ENCODE measurements at places on chromosomes 6 and 20.

DNA sequence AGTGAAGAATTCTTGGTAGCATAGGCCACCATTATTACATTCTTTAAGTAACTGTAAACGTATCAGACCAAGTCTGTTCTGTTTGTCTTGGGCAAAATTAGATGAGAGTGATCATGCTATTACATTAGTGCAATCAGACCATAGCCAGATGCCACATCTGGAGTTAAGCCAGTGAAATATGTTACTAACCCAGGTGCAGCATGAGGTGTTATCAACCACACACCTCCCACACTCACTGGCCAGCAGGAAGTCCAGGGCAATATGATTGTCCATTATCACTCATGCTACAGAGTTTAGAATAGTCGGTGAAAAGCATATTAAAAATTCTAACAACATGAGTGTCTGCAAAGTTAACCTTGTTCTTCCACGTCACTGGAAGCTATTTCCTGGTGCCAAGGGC is 174.7 kb upstream of the PROKR2 start:
- peak; percentile 9 for DNase-seq

- DNase-seq = peak; percentile 76
Measured at GRCh38 chr20:17967521-17968365, 851 bp downstream of the SNX5 start.

DNA sequence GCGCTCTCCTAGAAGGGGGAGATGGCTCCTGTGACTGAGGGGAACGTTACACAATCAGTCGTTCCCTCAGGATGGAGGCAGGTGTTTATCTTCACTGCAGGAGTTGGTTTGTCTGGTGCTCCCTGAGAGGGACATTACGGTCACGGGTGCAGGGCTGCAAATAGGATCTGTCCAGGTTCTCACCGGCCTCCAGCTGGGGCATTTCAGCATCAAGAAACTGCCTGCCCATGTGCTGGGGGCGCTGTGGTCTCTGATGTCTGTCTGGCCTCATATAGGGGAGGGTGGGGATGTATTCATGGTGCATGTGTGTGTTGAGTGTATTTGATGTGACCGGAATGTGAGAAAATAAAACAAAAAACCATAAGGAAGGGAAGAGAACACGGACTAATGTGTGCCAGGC is 77.1 kb downstream of the TBC1D7 start:
- DNase-seq = peak; percentile 95

- no peak for DNase-seq
Measured at GRCh38 chr6:66198062-66198624, 491.1 kb upstream of the EYS start.

DNA sequence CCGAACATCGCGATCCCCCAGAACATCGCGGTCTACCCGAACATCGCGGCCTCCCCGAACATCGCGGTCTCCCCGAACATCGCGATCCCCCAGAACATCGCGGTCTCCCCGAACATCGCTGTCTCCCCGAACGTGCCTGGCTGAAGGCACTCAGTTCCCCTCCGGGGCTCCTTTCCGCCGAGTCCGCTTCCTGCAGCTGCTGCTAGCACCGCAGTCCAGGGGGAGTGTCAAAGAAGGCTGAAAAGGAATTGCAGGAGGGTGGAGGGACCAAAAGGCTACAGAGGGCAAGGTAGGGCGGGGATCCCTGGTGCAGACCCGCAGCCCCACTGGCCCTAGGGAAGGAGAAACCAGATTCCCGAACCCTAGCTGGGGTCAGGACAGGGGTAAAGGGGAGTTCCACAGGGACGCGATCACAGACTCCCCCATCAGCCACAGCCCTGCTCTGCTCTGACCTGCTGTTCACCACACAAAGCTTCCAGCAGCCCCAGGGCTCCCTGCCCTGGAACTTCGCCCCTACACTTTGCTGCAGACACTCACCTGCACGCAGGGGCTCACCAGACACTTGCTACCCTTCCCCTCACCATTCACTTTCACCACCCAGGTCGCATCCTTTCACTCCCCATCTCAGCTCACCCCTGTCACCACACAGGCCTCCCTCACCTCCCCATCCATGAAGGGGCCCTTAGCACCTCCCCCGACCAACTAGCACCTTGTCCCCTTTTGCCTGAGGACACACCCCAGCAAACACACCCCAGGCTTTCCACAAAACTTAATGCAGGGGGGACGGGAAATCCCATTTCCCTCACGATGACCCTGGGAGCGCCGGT is 1.7 kb downstream of the ULBP1 start:
- DNase-seq = peak; percentile 23

- no peak for DNase-seq
Measured at GRCh38 chr6:90285042-90285481, 11.6 kb downstream of the BACH2 start.

DNA sequence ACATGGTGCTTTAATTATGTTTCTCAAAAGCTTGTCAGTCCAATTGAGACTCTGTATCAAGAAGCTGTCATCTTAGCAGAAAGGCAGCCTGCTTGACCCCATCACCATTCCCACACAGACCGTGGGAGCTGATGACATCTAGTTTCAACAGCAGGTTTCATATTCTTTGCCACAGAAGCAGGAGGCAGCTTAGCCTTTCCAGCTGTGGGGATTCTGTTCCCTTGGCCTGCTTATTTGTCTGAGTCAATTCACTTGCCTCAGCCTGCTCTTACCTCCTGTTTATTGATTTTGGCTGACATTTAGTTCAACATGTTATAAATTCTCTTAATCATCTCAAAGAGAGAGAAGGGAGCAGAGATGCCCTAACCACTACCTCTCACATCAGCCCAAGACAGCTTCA is 527.7 kb downstream of the ADGRB3 start:
- DNase-seq = peak; percentile 63

GRCh38 chr20:34369265-34369664 is 6.2 kb downstream of the ITCH start:
- DNase-seq = no peak

DNA sequence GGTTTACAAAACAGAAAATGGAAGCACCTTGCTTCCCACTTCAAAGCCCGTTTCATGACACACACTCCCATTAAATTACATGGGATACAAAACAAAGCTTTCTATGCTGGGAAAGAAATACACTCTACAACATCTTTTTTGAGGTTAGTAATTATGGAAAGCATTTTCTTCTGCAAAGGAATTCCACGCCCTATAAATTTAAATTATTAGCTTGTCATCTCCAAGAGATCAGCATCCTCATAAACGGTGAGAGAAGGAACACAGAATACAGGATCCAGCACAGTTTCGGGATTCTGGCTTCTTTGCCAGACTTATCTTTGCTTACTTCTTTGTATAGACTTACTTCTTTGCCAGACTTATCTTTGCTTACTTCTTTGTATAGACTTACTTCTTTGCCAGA is 1.3 kb upstream of the SMPDL3A start:
- DNase-seq = no peak

DNA sequence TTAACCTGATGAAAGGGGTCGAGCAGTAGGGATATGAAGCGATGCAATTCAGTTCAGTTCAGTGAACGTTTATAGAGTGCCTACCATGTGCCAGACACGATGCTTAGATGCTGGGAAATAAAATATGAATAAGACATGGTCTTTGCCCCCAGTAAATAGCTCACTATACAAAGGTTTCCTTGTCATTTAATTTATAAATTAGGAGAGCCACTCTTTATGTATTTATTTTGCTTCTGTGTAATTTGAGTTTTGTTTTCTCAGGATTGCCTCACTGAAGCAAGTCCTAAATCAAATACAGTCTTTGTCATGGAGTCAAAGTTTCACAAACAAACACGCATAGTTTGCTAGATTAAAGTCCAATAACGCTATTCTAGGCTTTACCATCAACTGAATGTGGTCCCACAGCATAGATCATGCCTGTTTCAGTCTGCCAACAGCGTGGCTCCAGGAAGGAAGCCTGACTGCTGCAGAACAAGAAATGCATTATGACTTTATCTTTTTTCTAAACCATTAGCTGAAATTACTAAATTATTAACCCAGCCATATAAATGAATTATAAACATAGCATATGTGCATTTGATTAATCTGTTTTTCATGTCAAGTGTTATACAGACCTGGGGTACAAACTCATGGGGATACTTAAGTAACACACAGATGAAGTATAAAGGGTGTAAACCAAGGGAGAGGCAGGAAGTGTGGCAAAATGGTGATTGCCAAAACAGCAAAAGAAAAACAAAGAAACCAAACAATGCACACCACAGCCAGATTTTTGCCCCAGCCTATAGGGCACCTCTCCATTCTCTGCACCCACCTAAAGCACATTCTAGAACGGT is 29.8 kb upstream of the CCN2 start:
- DNase-seq = no peak

- DNase-seq = peak; percentile 50
Measured at GRCh38 chr6:15246217-15246665, 372 bp downstream of the JARID2 start.

DNA sequence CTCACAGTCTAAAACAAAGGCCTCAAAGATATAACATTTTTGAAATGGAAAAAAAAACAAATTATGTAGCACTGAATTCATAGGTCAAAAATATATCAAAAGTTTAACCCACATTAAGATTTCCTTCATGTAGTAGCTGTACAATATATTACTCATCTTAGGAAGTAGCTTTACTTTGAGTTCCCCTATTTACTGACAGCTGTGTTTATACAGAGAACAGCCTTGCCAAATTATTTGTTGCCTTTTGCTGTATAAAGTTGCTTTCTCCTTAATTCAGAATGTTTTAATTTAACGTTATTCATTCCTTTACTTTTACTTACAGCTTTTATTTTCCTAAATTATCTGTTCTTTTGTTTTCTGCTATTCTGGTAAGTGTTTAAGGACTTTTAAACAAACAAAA is 181.0 kb downstream of the COL12A1 start:
- DNase-seq = no peak

DNA sequence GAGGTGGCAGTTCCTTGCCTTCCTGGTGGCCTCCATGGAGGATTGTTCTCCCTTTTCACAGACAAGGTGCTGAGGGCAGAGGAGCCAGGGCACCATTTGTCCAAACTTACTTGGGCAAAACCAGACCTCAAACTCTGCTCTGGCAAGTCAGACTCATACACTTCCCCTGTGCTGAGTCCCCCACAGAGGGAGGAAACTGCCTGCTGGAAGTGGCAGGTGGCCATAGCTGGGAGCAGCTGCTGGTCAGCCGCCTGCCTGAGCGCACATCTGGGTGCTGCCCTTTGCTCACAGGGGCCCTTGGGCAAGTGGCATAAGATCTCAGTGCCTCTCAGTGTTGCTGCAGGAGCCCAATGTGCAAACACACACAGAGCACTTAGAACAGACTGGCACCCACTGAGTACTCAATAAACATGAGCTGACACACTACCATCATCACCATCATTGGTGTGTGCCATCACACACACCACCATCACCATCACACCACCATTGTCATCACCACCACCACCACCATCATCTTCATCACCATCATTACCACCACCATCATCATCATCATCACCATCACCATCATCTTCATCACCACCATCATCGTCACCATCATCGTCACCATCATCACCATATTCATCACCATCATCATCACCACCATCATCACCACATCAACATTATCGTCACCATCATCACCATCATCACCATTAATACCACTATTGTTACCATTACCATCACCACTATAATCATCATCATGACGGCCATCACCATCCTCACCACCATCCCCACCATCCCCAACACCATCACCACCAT is 17.6 kb downstream of the NOL4L start:
- DNase-seq = peak; percentile 73

GRCh38 chr6:70527071-70527737 is 39.5 kb upstream of the SDHAF4 start:
- no peak for DNase-seq

- DNase-seq = no peak
Measured at GRCh38 chr20:62664019-62664971, 22.0 kb downstream of the SLCO4A1 start.

- peak; percentile 68 for DNase-seq
Measured at GRCh38 chr6:13624871-13625288, 9.7 kb downstream of the NOL7 start.

GRCh38 chr6:10403385-10404106 is 11.3 kb downstream of the TFAP2A start:
- DNase-seq = no peak

- DNase-seq = no peak
Measured at GRCh38 chr20:45867819-45868176, 10.4 kb downstream of the ZSWIM3 start.

DNA sequence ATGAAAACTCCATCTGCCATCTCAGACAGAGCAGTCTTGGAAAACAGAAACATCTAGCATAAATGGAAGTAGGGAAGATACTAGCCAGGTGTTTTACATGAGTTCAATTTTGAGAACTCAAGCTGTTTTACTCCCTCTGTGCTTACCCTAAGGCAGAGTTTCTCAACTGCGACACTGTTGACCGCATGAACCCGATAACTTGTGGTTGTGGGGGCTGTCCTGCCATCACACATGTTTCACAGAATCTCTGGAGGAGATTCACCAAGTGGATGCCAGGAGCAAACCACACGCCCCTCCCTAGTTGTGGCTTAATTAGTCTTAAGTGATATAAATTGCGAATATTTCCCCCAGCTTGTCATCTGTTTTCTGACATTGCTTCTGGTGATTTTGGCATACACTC is 2.3 kb upstream of the SERPINB6 start:
- no peak for DNase-seq

DNA sequence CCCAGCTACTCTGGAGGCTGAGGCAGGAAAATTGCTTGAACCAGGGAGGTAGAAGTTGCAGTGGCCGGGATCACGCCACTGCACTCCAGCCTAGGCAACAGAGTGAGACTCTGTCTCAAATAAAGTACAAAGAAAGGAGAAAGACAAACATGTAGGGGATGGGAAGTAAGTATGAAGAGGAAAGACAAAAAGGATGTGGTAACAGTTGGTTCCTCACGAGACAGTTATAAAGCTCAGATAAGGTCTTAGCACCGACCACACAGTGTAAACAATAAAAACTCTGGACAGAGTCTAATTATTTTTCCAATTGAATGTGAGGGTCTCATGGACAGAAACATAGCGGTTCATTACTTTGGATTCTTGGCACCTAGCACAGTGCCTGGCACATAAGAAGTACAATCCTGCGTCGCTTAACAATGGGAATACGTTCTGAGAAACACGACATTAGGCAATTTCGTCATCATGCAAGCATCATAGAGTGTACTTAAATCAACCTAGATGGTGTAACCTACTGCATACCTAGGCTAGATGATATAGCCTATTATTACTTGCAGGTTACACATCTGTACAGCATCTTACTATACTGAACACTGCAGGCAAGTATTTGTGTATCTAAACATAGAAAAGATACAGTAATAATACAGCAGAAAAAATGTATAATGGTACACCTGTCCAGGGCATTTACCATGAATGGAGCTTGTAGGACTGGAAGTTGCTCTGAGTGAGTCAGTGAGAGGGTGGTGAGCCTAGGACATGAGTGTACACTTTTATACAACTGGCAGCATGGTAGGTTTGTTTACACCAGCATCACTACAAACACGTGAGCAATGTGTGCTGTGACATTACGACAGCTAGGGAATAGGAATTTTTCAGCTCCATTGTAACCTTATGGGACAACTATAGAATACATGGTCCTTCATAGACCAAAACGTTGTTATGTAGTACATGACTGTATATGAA is 38.2 kb downstream of the MBOAT1 start:
- no peak for DNase-seq

- no peak for DNase-seq
Measured at GRCh38 chr6:166561771-166562359, 24.6 kb downstream of the RAMACL start.

GRCh38 chr6:21310568-21311140 is 282.9 kb upstream of the SOX4 start:
- DNase-seq = no peak

- no peak for DNase-seq
Measured at GRCh38 chr20:44834693-44835092, 24.3 kb upstream of the RIMS4 start.
